NCI-H146 (cell line): ENCODE measurements at places on chromosomes 4 and X.
A peak's percentile ranks its signal among the peaks of the same experiment; 100 is the strongest.

GRCh38 chr4:78938474-78938867 lies 767 bp downstream of the PAQR3 start:
- peak; percentile 32 for DNase-seq

DNA sequence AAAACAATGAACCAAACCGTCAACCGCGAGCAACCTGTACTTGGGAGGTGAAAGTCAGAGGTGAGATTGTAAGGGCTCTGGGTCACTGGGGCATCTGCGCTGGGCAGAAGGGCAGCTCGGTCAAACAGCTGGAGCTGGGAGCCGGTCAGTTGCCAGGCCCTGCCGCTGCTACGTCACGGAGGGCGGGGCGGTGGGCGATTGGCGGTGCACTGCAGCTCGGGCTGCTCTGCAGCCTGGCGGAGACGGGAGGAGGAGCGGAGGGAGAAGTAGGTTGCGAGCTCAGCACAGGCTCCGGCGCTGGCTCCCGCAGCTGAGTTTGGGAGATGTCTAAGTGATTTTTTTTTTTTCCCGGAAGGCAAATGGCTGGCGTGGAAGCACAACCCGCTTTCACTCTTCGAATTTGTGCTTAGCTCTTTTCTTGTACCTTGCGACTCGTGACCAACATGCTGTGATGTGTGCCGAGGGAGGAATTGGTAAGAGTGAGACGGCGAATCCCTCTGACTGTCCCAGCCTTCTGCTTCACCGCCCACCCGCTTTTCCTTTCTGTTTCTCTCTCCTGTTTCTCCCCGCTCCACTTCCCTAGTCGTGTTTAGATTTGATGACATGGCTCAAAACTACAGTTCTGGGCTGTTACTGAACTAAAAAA lies at the start of gene ATP10D:
TSS of gene ATP10D (plus strand) at position 229 of the 646 bp plus-strand sequence. CDS start 27,266 bp downstream, outside the sequence.
- peak; percentile 84 for DNase-seq

GRCh38 chr4:147596377-147596776 lies 20.8 kb upstream of the TMEM184C start:
- no peak for DNase-seq

- DNase-seq, result no peak
These were observed 10.4 kb downstream of the RELL1 start for GRCh38 chr4:37675587-37676290.

DNA sequence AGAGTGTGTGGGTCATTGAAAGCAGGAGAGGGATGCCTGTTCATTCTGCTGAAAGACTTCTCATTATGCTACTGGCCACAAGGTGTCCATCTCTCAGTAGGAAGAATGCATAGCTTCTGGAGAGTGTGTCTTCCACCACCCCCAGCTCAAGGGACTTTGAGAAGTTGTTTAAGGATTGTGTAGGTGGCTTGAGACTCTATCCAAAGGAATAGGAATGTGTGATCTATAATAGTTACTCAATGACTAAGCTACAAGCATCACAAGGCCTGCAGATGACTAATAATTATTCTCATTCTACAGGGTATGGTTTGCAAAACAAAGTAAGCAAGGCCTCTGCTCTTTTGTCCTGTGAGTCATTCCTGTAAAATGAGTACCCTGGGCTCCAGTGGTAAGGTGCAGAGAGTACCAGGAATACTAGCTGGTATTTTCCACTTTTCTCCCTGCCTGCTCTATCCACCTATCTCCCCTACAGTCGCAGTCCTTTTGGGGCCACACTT lies 279.8 kb upstream of the BOD1L1 start:
- no peak for DNase-seq

DNA sequence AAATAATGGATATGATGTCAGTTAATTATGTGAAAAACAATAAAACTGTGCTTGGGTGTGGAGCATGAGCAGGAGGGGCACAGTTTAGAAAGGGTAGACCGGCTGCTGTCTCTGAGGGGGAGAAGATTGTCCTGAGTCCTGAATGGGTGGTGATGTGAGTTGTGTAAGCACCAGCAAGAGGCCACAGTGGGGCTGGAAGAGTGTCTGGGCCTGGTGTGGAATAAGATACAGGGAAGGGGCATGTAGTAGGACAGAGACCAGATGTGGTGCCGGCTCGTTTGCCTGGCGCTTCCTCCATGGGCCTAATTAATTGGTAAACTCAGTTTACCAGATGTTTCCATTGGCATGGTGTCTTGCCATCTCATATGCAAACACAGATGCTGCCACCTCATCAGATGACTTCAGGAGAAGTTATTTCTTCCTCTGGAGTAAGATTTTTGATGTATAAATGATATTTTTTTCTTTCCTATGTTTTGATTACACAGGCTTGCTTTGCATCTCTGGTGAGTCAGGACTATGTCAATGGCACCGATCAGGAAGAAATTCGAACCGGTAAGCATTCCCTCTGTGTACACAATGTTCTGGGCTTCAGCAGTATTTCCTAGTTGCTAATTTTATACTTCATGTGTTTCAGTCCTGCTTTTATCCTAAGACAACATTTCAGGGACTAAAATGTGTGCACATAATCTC lies 5.1 kb downstream of the MED28 start:
- DNase-seq, result no peak

- DNase-seq, result no peak
These were observed 64.1 kb downstream of the TMA16 start for GRCh38 chr4:163558539-163559044.

GRCh38 chr4:172785613-172786012 lies 383.0 kb upstream of the GALNT7 start:
- no peak for DNase-seq

- DNase-seq, result peak; percentile 37
These were observed 595 bp downstream of the MBNL3 start for GRCh38 chrX:132488180-132488705.

- no peak for DNase-seq
These were observed 10.2 kb upstream of the CRLF2 start for GRCh38 chrX:1222531-1223241.
